ENCODE measurements at places on chromosomes 2 and 18.

DNA sequence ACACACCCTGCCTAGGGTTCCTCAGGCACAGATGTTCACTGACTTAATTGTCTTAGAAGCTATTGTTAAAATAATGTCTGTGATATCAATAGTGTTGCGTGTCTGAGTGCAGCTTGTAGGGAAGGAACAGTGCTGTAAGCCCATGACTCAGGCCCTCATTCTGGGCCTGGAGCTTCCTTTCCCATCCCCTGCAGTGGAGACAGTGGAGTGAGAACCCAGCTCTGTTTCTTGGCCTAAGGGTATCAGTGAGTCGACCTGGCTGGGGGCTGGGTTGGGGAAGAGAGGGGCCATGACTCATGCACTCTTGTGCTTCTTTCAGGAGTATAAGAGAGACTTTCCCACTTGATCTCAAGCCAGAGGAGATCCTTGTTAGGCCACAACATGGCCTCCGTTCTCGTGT lies 106.8 kb downstream of the HRH4 start:
- H3K4me3 ChIP-seq: no peak overlapping the region
- H3K4me1 ChIP-seq: no peaks in the 10 kb centered on the region
- no peaks in the 10 kb centered on the region for H3K27me3 ChIP-seq
- no peaks in the 10 kb centered on the region for H3K36me3 ChIP-seq
- no peak overlapping the region for H3K27ac ChIP-seq

- DNase-seq: peak; percentile 62
- H3K27me3 ChIP-seq: peaks cover 60% of the 10 kb centered on the region
- H3K36me3 ChIP-seq: peaks cover 9% of the 10 kb centered on the region
- H3K27ac ChIP-seq: peak overlapping the region; percentile 20
These were observed 1.1 kb upstream of the CXCR4 start for GRCh38 chr2:136118819-136119716.

DNA sequence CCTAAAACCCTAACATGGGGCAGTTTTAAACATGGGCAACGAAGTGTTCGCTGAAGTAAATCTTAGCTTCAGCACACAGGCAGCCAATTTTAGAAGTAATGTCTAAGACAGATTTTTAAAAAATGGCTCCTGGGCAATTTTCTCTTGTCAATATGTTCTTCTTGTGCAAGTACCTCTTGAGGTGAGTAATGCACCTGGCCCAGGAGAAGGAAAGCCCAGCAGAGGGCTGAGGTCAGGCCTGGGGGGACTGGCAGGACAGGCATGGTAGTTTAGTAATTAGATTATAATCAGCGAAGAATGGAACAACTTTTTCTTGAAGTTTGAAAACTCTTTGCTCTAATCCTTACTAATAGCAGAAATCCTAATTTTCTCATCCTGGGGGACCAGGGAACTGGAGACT lies 77.6 kb downstream of the SPRED2 start:
- no peak for DNase-seq
- H3K4me1 ChIP-seq: peaks cover 23% of the 10 kb centered on the region
- H3K27ac ChIP-seq: no peak overlapping the region
- H3K36me3 ChIP-seq: no peaks in the 10 kb centered on the region

DNA sequence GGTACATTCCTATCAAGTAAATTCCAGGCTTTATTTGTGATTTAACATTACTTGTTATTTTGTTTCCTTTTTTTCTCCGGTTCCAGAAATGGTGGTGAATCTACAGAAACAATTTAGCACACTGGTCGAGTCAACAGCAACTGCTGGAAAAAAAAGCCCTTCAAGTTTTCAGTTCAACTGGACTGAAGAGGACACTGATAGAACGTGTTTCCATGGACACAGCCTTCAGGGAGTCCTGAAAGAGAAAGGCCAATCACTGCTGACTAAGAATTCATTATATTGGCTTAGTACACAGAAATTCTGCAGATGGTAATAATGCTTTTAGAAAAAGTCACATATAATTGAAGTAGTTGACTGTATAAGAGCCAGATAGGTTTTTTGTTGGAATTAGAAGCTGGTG lies 32.0 kb upstream of the GRHL1 start:
- H3K36me3 ChIP-seq: peaks cover 7% of the 10 kb centered on the region
- no peaks in the 10 kb centered on the region for H3K27me3 ChIP-seq
- DNase-seq: no peak
- no peak overlapping the region for H3K27ac ChIP-seq
- no peak overlapping the region for H3K4me3 ChIP-seq
- H3K4me1 ChIP-seq: no peaks in the 10 kb centered on the region

GRCh38 chr2:222893716-222894115 lies 32.9 kb downstream of the ACSL3 start:
- DNase-seq: no peak
- no peak overlapping the region for H3K4me3 ChIP-seq
- H3K27me3 ChIP-seq: no peaks in the 10 kb centered on the region
- no peak overlapping the region for H3K27ac ChIP-seq

DNA sequence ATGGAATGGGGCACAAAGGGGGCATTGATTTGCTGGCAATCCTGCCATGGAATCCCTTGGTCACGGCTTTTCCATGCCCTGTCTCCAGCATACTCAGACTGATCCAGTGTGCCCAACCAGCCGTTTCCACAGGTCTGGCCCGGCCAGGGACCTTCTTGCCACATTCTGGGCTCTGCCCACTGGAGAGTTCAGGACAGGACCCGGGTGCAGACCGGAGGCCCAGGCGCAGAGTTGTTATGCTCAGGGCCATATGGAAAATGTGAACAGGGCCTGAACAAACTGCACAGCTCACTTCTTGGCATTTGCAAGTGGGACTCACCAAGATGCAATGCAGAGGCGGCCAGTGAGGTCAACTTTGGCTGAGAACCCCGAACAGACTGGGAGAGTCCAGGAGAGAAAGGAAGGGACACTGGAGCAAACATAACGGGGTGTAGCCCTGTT lies 15.6 kb upstream of the ASAP2 start:
- no peak overlapping the region for H3K4me3 ChIP-seq
- H3K27ac ChIP-seq: no peak overlapping the region
- H3K36me3 ChIP-seq: no peaks in the 10 kb centered on the region

GRCh38 chr2:239251971-239252370 lies 148.8 kb downstream of the HDAC4 start:
- no peak overlapping the region for H3K4me3 ChIP-seq
- peaks cover 5% of the 10 kb centered on the region for H3K36me3 ChIP-seq
- no peak overlapping the region for H3K27ac ChIP-seq
- H3K4me1 ChIP-seq: no peaks in the 10 kb centered on the region

DNA sequence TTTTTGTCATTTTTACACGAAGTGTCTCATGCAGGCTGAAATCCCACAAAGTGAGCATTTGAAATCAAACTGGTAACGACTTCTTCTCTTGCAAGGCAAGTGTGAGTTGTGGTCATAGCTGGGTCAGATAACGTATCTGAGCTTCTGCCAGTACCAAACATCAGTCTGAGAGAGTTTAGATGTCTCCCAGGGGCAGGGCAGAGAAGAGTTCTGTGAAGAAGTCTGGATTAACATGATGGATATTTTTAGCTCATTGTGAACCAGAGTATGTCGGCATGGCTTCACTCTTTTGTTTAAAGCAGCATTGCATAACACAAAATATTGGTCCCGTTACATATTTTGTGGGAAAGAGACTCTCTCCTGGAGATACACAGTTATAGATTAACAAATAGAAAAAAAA lies 655.5 kb upstream of the KLHL29 start:
- H3K27me3 ChIP-seq: no peaks in the 10 kb centered on the region
- H3K27ac ChIP-seq: no peak overlapping the region
- no peak overlapping the region for H3K4me3 ChIP-seq
- H3K36me3 ChIP-seq: no peaks in the 10 kb centered on the region
- H3K4me1 ChIP-seq: no peaks in the 10 kb centered on the region

- H3K27ac ChIP-seq: peak overlapping the region; percentile 47
- no peak overlapping the region for H3K4me3 ChIP-seq
- peaks cover 13% of the 10 kb centered on the region for H3K4me1 ChIP-seq
These were observed 49.4 kb downstream of the AGAP1 start for GRCh38 chr2:235543128-235543750.

- no peaks in the 10 kb centered on the region for H3K36me3 ChIP-seq
- DNase-seq: peak; percentile 49
- H3K4me3 ChIP-seq: no peak overlapping the region
- H3K4me1 ChIP-seq: no peaks in the 10 kb centered on the region
These were observed 1375.4 kb upstream of the CELF4 start for GRCh38 chr18:38940863-38941531.

DNA sequence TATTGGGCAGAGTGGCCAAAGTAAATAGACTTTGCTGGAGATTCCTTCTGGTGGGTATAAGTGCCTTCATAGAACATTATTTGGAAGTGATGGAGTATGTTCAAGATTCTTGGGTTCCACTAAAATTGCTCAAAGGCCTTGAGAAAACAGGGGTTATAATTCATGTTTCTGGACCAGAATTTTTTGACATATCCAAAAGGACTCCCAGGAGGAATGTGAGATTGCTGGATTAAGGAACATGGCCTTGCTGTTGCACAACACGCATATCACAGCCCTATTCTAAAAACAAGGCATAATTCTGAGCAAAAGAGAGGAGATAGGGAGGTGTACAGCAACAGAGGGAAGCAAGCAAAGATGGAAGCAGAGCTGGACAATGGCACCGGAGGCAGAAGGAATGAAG lies 111.7 kb upstream of the TNP1 start:
- no peak for DNase-seq
- no peaks in the 10 kb centered on the region for H3K4me1 ChIP-seq
- no peaks in the 10 kb centered on the region for H3K36me3 ChIP-seq
- no peaks in the 10 kb centered on the region for H3K27me3 ChIP-seq

- DNase-seq: no peak
- no peaks in the 10 kb centered on the region for H3K27me3 ChIP-seq
- H3K27ac ChIP-seq: peak overlapping the region; percentile 38
These were observed 46.9 kb downstream of the DNMT3A start for GRCh38 chr2:25294573-25295462.

DNA sequence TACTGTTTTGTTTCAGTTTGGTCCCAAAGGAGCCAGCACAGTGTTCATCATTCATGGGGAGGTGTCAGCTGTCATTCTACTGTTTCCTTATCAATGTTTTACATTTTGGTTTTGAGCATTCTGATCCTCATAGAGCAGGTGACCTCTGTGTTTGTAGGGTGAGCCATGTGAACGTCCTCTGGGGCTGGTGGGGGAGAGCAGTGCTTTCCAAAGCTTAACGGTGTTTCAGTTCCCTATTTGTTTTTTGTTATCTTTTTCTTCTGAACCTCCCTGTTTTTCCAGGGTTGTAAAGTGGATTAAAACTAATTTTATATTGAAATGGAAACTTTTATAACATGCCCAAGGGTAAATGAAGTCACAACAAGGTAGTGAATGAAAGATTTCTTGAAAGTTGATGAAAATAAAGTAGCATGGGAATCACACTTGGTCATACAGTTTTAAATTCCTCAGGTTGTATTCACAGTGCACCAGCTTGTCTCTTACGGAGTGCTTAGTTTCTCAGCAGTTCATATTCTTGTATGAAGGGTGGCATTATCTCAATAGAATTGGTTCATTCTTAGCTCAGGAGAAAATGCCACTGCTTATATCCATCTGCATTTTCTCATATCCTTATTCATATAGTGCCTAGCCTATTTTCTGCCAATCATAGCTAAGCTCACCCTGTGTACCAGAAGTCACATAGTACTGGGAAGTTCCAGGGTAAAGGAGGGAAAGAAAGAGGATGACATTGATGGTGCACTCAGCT lies 54.5 kb downstream of the MAP4K4 start:
- DNase-seq: no peak
- no peaks in the 10 kb centered on the region for H3K36me3 ChIP-seq
- H3K27ac ChIP-seq: no peak overlapping the region

DNA sequence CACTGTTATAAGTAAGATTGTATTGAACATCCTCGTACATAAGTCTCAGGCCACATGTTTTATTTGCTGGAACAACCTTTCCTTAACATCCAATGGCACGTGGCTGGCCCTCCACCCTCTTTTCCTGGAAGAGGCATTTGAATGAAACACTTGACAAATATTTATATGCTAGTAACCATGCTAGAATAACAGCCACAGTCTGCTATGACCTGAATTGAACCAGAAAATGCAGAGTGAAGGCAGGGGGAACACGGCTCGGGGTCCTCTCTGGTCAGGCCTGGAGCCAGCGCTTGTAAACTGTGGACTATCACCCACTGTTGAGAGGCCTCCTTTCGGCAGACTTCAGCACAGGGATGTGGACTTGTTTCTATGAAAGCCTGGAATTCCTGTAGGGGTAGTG lies 198.2 kb upstream of the COPS8 start:
- H3K27ac ChIP-seq: peak overlapping the region; percentile 63
- H3K4me1 ChIP-seq: no peaks in the 10 kb centered on the region

- peaks cover 12% of the 10 kb centered on the region for H3K4me1 ChIP-seq
- peak; percentile 50 for DNase-seq
These were observed 123.3 kb downstream of the CTIF start for GRCh38 chr18:48662011-48662661.

GRCh38 chr2:8620611-8621382 lies 61.1 kb upstream of the ID2 start:
- DNase-seq: peak; percentile 37
- peak overlapping the region; percentile 44 for H3K27ac ChIP-seq
- no peaks in the 10 kb centered on the region for H3K36me3 ChIP-seq
- no peak overlapping the region for H3K4me3 ChIP-seq
- H3K27me3 ChIP-seq: no peaks in the 10 kb centered on the region

- no peak overlapping the region for H3K27ac ChIP-seq
- H3K4me1 ChIP-seq: no peaks in the 10 kb centered on the region
- no peaks in the 10 kb centered on the region for H3K36me3 ChIP-seq
- no peak overlapping the region for H3K4me3 ChIP-seq
- DNase-seq: no peak
These were observed 93.8 kb downstream of the ARL4C start for GRCh38 chr2:234403074-234403473.

- no peak for DNase-seq
- no peaks in the 10 kb centered on the region for H3K27me3 ChIP-seq
- no peak overlapping the region for H3K4me3 ChIP-seq
- peaks cover 27% of the 10 kb centered on the region for H3K4me1 ChIP-seq
- H3K27ac ChIP-seq: no peak overlapping the region
These were observed 19.0 kb upstream of the RMDN2 start for GRCh38 chr2:37906131-37906530.

DNA sequence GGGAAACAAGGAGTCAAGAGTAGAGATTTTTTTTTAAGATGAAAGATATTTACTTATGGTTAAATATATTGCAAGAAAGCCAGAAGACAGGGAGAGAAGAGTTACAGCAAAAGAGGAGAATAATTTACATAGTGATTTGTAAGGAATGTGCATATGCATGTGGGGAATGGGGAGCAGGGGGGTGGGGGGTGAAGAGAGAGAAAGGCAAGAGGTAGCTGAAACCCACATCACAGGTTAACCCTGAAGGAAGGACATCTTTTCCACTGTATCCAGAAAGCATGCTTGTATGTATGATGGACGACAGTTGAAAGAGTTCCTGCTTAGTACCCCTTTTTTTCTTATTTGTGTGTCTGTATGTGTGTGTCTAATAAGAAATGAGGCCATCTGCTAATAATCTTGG lies 371.9 kb downstream of the RAD51AP2 start:
- H3K4me3 ChIP-seq: no peak overlapping the region
- H3K4me1 ChIP-seq: no peaks in the 10 kb centered on the region
- no peaks in the 10 kb centered on the region for H3K27me3 ChIP-seq

DNA sequence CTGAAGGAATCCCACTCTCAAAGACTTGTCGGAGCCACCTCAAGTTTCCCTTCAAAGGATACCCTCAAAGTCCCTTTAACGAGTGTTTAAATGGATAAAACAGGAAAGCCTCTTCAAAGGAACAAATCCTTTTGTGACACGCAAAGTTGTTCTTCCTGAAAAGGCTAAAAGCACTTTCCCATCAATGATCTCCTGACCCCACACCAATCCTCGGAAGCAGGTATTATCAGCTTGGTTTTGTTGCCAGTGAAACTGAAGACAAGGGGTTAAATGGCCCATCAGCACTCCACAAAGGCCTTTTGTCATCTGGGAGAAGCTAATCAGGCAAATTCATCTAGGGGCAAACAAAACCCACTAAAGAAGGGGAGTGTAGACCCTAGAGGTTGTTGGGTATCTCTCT lies 418.0 kb upstream of the ID2 start:
- DNase-seq: no peak
- H3K4me1 ChIP-seq: no peaks in the 10 kb centered on the region
- no peaks in the 10 kb centered on the region for H3K27me3 ChIP-seq
- no peak overlapping the region for H3K4me3 ChIP-seq
- no peak overlapping the region for H3K27ac ChIP-seq
- H3K36me3 ChIP-seq: no peaks in the 10 kb centered on the region

Data from small intestine (tissue), 16 donors.